NCI-H2107 (cell line): ENCODE measurements at places on chromosomes 11 and 22.

GRCh38 chr11:44589301-44589700 lies 23.8 kb downstream of the CD82 start:
- DNase-seq = no peak

- no peak for DNase-seq
Observed at GRCh38 chr11:12526789-12527188, 147.4 kb upstream of the TEAD1 start.

GRCh38 chr11:107041088-107041444 lies 22.8 kb upstream of the GUCY1A2 start:
- DNase-seq = no peak

DNA sequence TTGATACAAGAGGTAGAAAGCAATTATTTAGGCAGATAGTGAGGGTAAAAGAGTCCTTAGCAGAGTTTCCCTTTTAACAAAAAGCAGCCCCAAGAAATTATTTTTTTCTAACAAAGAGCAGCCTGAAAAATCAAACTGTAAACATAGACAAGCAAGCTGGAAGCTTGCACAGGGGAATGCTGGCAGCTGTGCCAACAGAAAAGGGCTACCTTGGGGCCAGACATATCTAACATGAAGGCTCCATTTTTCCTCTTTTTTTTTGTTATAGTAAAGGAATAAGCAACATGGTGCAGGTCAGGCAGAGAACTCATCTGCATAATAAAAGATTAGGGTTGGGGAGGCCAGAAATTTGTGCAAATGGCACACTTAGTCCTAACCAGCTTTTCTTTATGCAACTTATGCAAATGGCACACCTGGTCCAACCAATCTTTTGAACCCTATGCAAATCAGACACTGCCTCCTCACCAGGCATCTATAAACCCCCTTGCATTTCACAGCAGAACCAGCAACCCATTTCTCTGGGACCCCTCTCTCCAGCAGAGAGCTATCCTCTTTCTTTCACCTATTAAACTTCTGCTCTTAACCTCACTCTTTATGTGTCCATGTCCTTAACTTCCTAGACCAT lies 41.8 kb downstream of the PDGFD start:
- no peak for DNase-seq

GRCh38 chr22:27612115-27612514 lies 189.4 kb downstream of the MN1 start:
- no peak for DNase-seq

- no peak for DNase-seq
Observed at GRCh38 chr22:37259540-37260029, 15.5 kb upstream of the RAC2 start.

DNA sequence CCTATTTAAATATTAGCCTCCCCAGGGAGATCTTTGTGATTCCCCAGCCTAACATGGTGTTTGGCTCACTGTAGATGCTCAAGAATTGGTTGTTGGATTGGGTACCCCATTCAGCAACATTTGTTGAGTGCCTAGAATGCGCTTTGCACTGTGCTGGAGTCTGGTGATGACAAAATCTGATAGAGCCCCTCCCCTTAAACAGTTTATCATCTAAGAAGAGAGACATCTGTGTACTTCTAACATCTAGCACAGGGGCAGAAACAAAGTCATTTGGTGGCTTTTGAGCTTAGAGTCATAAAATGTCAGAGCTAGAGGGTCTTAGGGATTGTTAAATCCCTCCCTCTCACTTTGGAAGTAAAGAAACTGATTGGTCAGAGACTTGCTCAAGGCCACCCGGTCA lies 73.0 kb downstream of the UBASH3B start:
- DNase-seq = no peak

GRCh38 chr22:18056161-18056666 lies 21.6 kb upstream of the PEX26 start:
- DNase-seq = no peak

DNA sequence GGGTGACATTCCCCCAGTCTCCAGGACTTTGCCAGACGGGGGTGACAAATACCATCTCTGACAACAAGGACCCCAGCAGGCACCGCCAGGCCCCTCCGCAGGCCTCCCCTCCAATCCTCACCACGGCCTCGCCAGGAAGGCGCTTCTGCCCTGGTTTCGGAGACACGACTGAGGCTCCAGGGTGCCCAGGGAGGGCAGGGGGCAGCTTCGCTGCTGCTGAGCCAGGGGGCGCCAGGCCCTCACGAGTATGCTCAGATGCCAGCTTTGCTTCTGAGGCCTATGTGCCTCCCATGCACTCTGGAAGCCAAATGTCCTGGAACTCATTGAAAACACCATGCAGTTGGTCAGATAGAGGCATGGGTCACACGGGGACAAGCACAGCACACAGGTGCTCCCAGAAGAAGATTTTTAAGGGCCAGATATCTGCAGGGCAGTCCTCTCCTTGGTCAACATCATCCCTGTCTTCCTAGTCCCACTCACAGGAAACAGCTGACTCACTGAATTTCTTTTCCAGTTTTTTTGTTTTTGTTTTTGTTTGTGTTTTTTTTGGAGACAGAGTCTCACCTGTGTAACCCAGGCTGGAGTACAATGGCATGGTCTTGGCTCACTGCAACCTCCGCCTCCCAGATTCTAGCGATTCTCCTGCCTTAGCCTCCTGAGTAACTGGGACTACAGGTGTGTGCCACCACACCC lies 19.9 kb downstream of the BID start:
- no peak for DNase-seq

- DNase-seq = no peak
Observed at GRCh38 chr11:122897606-122898210, 15.1 kb downstream of the JHY start.

- no peak for DNase-seq
Observed at GRCh38 chr22:41822317-41823057, 10.4 kb upstream of the SREBF2 start.

DNA sequence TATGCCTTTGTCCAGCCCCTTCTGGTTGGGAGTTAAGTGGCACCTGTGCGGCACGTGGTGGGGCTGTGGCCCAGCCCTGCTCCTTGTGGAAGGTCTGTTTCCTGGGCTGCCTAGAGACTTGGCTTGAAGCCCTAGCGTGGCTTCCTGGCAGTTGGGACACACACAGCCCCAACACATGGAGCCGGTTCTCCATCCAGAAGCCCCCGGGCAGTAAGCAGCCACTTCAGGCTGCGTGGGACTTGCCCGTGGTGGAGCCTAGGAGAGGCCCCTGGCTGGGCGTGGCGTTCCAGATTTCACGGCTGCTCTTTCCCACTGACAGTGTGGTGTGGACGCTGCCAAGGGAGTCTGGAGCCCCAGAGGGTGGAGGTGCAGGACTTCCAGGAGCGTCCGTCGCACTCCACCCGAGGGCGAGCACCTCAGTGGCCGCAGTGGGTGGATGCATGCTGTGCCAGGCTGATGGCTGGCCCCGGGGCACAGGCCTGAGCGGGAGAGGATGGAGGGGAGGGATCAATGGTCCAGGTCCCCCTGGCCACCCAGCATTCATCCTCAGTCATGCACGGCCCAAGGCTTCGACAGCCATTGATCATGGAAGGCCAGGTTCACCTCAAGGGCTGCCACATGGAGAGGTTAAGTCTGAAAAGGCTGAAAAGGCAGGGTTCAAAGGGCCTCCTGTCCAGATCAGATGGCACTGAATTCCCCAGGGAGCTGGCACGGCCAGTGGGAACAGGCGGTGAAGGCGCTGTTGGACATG lies 9.3 kb downstream of the CCND1 start:
- DNase-seq = no peak

DNA sequence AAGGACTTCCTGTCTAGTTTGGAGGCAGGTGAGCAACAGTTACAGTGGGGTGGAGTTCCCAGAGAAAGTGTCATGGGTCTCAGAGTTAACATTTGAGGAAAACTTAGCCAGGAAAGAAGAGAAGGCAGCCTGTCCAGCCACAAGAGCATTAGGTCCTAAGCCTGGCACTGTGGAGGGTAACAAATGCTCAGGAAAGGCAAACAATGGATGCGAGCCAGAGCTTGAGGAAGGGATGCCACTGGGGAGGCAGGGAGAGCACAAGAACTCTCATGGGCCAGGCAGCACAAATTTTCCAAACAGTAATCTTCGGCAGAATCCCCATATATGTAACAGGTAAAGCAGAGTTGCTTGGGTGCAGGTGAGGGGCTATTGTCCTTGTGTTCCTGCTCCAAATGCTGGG lies 8.0 kb upstream of the SERPIND1 start:
- DNase-seq = no peak

GRCh38 chr22:42473484-42474193 lies 41.4 kb upstream of the NFAM1 start:
- DNase-seq = peak; percentile 26

GRCh38 chr11:15993345-15993744 lies 363.0 kb downstream of the SOX6 start:
- DNase-seq = no peak

GRCh38 chr11:11391796-11392463 lies 38.9 kb upstream of the CSNK2A3 start:
- no peak for DNase-seq

DNA sequence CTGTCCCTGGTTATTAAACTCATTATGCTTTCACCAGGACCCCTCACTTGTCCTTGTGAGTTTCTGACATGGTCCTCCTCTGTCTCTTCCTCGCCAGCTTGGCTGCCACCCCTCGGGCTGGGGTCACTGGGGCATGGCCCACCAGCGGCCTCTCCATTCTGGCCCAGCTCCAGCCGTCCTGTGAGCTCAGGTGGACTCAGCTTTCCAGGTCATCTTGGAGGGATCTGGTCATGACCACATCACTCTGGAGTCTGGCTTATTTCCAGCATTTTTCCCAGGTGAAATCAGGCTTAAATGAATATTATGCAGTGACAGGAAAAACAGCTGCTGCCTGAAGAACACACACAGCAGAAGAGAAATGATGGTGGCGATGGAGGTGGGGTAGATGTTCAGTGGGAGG lies 224.5 kb downstream of the ADAMTS15 start:
- no peak for DNase-seq

DNA sequence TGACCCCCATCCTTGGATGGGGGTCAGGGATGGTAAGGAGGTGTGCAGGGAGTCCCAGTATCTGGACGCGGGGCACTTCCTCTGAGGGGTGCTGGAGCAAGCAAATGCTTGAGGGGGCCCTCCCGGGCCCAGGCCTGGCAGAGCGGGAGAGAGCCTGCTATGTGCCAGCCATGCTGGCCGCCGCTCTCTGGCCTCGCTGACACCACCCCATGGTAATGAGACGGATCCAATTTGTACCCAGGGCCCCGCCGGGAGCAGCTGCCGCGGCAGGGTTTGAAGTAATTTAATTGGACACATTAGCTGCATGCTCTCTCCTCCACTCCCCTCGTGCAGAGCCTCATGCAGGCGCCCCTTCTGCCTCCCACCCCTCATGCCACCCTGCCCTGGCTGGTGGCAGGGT lies 6.3 kb downstream of the SYT7 start:
- DNase-seq = no peak

DNA sequence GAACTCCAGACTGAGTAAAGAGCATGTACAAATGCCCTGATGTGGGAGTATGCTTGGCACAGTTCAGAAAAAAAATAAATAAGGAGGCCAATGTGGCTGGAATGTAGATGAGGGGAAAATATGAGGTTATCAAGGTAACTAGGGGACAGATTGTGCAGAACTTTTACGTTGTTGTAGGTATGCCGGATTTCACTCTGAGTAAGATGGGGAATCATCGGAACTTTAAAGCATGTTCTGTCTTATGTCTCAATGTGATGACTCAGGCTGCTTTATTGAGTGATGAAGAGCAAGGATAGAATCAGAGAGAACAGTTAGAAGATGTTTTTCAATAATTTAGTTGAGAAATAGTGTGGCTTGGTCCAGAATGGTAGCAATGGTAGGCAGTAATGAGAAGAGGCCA lies 130.4 kb downstream of the C11orf87 start:
- no peak for DNase-seq

GRCh38 chr22:43731988-43732387 lies 80.1 kb downstream of the EFCAB6 start:
- no peak for DNase-seq

- DNase-seq = no peak
Observed at GRCh38 chr22:41808400-41808799, 7.9 kb downstream of the CCDC134 start.

DNA sequence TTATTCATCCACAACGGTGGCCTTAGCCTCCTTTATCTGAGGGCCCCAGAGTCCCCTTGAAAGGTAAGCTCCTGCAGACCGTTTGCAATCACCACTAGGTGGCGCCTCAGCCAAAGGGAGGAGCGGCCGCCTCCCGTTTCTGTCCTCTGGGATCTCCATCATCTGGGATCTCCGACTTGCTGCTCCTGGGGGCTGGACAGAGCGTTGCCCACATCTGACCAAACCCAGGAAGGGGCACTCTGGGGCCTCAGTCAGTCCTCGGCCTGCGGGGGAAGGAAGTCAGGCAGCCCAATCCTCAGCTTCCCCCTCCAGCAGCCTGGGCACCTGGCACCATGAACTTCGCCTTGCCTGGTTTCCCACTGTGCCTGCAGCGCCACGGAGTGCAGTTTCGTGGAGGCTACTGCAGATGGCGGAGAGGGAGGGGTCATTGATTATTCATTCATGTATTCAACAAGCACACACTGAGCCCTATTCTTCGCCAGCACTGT lies 23.5 kb downstream of the TP53I11 start:
- peak; percentile 67 for DNase-seq

DNA sequence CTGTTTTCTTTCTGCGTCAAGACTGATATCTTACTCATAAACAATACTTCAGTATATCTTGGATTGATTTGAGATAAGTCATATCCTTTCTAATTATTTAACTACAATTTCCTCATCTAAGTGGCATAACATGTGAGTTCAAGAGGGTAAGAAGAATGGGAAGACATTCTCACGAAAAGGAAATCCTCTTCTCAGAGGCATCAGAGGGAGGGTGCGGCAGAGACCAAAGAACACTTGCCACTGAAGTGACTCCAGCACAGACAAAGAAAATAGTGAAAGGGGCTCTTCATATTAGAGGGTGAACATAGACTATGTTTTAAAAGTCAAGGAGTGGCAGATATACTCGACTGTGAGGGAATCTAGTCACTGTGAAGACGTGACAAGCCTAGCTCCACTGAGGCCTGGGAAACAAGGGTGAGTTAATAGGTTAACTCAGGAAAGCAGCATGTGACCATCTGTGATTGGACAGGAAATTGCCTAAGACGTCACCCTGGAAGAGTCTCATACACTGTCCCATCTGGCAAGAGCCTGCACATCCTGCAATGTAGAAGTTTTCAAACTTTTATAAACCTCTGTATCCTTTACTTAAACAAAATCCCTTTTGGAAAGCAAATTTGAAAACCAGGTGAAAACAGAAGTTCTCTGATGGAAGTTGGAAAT lies 1.9 kb upstream of the MMP1 start:
- no peak for DNase-seq

DNA sequence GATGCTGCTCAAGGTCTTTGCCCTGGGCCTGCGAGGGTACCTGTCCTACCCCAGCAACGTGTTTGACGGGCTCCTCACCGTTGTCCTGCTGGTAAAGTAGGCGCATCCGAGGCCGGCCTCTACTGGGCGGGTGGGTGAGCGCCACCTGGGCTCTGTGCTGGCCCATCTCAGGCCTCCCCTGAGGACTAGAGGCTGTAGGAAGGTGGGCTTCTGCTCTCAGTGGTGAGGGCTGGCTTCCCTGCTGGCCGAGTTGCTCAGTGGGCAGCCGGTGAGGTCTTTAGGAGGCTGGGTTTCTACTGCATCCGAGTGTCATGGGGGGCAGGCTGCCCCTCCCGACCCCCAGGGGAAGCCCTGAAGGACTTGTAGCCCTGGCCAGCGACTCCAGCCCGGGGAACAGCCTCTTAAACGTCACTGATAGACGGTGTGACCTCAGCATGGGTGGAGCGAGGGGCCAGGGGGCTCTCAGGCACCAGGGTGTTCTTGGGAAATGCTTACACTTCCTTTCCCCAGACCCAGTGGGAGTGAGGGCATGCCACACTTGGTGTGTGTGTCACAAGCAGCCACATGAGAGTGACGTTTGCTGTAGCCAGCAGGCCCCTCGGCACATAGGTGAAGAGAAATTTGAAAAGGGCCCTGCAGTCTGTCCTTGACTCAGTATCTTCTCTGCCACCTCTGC lies 30.3 kb downstream of the TPCN2 start:
- no peak for DNase-seq

GRCh38 chr11:64125676-64126075 lies 40.2 kb downstream of the MACROD1 start:
- DNase-seq = no peak
